Activated CD8-positive, alpha-beta memory T cell treated with anti-CD3 and anti-CD28 coated beads for 48 hours (primary cell): ENCODE measurements at places on chromosomes 7 and 10.

DNA sequence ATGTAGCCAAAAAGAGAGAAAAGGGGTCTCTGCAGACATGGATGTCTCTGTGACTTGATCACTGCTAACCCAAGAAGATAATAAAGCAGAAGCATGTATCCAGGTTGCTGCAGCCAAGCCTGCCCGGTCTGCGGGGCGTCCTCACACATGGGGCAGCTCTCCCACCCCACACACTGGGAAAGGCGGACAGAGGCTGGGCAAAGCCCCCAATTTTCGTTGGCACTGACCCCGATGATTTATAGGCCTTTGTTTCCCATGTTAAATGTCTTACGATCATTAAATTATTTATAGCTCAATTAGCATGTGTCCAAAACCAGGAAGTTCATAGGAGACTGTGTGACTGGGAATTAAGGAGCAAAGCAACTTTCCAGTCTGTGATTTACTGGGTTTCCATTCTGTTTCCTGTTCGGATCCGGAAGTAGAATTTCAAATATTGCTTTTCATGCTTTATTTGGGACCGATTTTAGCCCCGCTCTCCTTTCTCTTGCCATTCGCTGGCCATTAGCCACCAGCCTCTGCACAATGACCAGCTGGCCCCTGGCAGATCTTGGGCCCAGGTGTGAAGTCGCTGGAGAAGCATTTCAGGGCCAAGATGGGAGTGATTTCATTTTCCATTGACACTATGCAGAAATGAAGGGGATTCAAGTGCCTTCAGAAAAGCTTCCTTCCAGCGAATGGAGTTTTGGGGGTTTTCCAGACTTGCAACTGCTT lies 91.6 kb downstream of the EGFR start:
- no peak for DNase-seq

GRCh38 chr10:99709480-99710229 lies 22.3 kb downstream of the COX15 start:
- DNase-seq = no peak

DNA sequence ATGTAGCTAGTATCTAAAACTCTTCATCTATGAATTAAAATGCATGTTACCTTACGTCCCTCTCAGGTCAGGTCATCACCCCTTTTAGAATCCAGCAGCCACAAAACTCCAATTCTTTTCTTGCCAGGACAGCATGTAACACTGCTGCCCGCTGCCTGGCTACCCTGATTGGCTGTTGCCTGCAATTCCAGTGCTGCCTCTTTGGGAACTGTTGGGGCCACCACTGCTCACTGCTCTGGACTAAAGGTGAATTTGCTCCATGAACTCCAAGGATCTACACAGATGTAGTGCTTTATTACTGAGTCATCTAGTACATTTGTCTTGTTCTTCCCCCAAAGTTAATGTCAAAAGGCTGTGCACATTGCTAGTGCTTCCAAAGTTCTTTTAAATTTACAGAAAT lies 40.4 kb downstream of the SCIN start:
- DNase-seq = no peak

- no peak for DNase-seq
Observed at GRCh38 chr10:93628858-93629257, 16.5 kb downstream of the PDE6C start.

GRCh38 chr10:132405463-132405991 lies 8.5 kb downstream of the PWWP2B start:
- DNase-seq = no peak

DNA sequence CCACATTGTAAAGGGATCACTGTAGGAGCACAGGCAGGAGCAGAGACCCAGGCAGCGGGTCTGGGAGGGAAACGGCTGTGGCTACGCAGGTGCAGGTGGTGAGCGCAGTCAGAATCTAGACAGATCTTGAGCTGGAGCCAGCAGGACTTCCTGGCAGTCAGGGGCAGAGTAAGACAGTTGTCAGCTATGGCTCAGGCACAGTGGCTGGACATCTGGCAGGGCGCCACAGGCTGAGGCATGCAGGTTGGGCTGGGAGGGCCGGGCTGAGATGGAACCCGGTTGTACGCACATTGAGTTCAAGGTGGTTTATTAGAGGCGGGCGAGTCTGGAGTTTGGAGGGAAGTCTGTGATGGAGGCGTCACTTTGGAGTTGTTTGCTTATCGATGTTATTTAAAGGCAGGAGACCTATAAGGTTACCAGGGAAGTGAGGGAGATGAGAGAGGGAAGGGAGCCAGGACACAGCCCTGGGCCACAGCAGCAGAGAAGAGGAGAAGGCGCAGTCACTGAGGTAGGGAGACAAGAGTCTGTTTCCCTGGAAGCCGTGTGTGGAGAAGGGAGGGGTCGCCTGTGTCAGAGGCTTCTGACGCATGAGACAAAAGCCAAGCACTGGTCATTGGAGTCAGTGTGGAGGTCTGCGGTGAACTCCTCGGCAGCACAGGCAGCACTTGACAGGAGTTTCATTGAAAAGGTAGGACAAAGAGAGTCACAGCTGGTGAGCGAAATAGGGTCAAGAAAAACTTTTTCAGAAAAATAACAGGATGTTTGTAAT lies 73.8 kb downstream of the LANCL2 start:
- DNase-seq = no peak

DNA sequence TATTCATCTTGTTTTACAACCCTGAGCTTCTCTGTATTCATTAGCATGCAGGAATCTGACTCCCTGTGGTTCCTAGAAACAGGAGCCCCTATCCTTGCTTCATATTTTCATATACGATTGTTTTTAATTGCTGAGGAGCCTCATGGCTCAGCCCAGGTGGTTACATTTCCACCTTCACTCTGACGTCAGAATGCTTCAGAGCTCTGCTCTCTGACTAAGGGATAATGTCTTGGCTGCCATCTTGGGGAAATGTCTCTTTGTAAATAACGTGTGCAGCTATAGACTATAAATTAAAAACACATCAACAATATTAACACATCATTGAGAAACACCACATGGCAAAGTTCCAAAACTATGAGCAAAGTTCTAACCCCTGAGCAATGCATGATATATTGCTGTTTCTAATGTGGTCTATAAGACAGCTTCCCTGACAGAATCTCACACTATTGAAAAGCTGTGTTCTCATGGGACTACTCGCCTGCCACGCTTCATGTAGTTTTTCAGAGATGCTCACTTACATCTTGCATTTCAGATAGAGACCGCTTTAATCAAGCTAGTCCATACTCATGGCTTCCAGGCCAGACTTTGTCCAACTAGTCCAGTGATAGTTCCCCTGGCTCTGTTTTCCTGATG lies 227.0 kb downstream of the SORCS3 start:
- no peak for DNase-seq

DNA sequence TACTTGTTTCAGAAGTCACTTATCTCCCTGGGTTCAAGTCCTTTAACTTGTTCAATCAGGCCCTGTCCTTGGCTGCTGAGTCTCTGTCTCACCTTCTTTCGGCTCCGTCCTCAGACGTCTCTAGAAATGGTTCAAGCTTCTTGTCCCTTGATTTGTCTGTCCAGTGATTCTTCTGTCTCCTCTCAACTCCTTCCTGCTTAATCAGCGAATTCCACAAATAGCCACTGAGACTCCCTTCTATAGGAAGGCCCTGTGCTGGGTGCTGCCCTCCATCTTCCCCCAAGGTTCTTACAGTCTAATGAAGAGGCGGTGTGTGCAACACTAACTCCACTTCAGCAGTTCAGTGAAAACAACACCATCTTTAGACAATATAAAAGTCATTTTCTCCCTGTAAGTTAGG lies 12.7 kb downstream of the FAM241B start:
- no peak for DNase-seq

DNA sequence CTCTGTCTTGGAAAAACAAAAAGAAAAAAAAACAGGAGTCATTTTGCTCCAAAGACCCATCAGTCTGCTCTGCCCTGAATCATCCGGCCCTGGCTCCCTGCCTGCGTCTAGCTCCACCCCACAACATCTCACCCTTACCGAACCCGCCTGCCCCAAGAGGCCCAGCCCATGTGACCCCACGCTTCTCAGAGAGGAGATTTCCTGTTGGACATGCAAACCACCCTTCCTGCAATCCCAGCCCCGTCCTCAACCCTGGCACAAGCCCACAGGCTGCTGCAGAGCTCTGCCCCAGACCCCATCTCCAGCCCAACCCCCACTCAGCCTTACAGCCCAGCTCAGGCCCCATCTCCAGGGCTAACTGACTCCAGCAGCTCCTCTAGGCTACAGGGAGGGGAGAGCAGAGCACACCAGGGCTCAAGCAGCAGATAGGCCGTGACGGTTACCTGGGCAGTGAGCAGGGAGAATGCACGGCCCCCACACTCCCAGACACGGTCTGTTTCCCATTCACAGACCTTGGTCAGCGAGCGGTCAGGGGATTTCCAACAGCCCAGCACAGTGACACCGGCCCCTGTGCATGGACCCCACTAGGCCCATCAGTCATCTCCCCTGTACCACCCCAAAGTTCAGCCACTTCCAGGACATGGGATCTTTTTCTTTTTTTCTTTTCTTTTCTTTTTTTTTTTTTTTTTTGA lies 69.9 kb upstream of the GTF2I start:
- DNase-seq = no peak

DNA sequence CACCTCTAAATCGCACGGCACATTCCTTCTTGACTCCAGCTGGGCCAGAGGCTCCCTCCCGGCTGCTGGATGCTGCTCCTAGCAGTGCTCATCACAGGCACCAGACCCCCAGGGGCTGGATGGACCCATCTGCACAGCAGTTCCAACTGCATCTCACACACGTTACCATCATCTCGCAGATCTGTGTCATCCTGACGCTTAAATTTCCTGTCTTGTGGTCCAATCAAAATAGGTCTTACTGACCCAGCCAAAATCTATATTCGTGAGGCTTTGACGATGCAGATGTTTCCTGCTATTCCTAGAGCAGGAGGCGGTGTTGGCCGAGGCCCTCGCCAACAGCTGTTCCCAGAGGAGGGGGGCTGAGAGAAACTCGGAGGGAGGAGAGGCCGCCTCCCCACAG lies 108.0 kb downstream of the MKI67 start:
- no peak for DNase-seq

DNA sequence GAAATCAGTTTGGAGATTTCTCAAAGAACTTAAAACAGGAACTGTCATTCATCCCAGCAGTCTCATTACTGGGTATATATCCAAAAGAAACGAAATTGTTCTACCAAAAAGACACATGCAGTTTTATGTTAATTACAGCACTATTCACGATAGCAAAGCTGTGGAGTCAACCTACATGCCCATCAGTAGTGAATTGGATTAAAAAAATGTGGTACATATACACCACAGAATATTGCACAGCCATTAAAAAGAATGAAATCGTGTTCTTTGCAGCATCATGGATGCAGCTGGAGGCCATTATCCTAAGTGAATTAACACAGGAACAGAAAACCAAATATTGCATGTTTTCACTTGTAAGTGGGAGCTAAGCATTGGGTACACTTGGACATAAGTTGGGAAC lies 158.9 kb downstream of the CDK14 start:
- no peak for DNase-seq

- DNase-seq = peak; percentile 16
Observed at GRCh38 chr10:98045785-98046389, 15.5 kb upstream of the CRTAC1 start.

GRCh38 chr10:43817368-43817767 lies 168.7 kb upstream of the ZNF32 start:
- DNase-seq = no peak

DNA sequence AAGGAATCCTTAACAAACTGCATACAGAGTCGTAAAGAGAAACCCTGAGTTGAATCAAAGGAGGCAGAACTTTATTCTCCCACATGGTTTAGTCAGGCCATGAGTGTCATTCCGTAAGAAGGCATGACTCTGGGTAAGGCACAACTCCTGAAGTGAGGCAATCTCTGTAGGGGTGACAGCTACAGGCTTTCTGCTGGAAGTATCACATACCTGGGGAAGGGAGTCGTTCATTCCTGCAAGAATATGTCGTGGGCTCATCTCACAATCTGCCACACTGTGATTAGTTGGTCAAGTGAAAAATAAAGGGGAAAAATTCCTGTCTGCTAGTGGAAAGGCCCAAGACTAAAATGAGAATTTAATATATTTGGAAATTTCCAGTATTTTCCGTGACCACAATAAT lies 392.6 kb downstream of the POM121L12 start:
- DNase-seq = no peak

DNA sequence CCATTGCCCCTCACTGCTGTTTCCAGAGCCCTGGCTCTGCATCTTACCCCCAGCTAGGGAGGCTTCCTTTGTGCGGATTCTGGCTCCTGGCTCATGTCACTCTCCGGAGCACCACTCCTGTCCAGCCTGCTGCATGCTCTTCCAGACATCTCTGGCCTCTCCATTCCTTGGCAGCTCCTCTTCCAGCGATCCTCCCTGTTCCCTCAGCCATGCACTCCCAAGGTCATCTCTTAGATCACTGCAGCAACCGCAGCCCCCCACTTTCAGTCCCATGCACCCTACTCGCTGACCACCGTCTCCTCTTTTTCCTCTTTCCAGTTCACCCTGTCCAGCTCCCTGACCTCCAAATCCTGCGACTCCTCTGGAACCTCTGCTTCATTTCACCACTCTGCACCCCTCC lies 6.9 kb upstream of the SMARCD3 start:
- no peak for DNase-seq

GRCh38 chr10:94630017-94630688 lies 53.4 kb upstream of the CYP2C18 start:
- DNase-seq = no peak

- no peak for DNase-seq
Observed at GRCh38 chr7:48755061-48755555, 169.2 kb upstream of the CDC14C start.

DNA sequence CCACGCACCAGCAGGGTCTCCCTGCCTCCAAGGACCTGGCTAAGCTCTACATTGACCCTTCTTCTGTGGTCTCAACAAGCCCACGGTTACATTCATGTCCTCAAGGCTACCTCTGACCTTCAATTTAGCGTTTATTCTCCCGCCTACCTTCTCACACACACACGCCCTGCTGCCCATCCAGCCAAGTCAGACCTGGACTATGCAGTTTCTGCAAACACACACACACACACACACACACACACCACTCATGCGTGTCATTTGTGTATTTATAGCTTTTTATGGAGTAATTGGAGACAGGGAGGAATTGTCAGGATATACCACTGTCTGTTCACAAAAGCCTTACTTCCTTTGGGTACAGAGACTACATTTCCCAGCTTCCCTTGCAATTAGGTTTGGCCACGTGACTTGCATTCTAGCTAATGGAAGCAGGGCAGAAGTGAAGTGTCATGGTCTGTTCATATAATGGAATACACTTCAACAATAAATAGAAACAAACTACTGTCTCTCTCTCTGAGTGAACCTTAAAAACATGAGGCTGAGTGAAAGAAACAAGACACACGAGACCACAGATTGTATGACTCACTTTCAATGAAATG lies 53.8 kb upstream of the CPXM2 start:
- no peak for DNase-seq

DNA sequence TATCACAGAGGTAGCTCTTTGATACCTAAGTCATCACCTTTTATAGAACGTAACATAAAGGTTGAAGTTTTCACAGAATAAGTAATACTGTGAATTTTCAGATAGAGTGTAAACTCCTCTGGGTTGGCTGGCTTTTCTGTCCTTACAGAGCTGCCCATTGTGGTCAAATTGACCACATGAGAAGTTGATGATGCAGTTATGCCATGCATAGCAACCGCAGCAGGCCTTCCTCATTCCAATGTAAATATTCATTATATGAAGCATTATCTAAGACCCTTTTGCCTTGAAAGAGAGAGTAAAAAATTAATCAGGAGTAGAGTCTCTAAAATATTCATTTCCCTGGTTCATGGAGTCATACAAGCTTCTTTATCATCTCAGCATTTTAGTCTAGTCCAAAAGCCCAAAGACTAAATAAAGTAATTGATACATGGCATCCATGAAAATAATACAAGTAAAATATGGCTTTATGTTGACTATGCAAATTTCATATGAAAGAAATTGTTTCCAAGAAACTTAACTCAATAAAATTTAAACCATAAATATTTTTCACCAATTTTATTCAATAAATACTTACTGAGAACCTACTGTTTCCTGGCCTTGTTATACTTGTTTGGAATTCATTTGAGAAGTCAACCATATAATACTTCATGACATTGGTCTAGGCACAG lies 516.4 kb downstream of the PCDH15 start:
- no peak for DNase-seq
